HuH-7.5 (cell line): ENCODE measurements at places on chromosomes 4 and X.

DNA sequence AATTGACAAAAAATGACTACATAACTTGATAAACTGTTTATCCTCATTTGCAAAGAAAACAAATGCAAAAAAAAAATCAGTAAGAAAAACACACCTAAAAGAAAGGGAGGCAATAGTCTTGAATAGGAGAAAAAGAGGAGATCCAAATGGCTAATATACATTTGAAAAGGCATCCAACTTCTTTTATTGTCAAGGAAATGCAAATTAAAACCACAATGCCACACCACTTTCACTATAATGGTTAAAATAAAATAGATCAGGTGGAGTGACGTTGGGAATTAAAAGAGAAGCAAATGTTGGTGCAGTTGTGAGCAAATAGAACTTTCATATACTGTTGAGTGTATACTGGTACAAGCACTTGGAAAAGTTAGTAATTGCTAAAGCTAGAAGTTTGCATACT lies 3.6 kb downstream of the DCAF4L1 start:
- no peak for DNase-seq

DNA sequence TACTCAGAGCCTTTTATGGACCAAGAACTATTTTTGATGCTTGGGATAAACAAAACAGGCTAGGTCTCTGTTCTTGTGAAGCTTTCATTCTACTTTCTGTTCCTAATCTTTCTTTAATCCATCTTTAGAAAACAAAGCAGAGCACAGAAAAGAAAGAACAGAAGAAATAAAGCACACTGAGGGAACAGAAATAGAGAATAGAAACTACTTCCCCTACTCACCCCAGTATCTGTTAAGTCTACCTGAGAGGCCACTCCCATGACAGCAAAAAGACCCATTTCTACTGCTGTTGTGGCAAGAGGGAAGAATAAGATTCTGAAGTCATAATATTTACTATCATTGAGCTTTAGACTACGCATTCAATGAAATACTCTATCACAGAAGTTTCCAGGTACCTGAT lies 9.2 kb downstream of the RFC1 start:
- DNase-seq: no peak

DNA sequence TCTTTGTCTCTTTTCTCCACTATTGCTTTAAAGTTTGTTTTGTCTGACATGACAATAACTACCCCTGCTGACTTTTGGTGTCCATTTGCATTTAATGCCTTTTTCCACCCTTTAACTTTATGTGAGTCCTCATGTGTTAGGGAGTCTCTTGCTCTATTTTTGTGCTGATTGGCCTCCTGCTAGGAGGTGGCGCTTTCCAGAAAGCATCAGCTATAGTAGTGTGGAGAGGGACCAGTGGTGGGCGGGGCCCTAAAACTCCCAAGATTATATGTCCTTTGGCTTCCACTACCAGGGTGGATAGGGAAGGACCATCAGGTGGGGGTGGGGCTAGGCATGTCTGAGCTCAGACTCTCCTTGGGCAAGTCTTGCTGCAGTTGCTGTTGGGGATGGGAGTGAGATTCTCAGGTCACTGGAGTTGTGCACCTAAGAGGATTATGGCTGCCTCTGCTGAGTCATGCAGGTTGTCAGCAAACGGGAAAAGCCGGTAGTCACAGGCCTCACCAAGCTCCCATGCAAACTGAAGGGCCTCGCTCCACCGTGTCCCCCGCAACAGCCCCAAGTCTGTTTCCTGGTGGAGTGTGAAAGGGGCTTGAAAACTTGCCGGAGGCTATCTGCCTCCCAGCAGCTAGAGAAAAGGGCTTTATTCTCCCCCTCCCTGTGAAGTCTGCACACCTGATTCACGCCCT lies 156.3 kb downstream of the CPEB2 start:
- DNase-seq: no peak

GRCh38 chr4:82638479-82638878 lies 76.7 kb upstream of the TMEM150C start:
- no peak for DNase-seq

GRCh38 chrX:40104630-40104984 lies 6.8 kb upstream of the BCOR start:
- no peak for DNase-seq

- peak; percentile 38 for DNase-seq
These were observed 111.3 kb downstream of the ARHGAP10 start for GRCh38 chr4:147843162-147843561.

GRCh38 chrX:20451929-20452328 lies 185.2 kb upstream of the RPS6KA3 start:
- no peak for DNase-seq

DNA sequence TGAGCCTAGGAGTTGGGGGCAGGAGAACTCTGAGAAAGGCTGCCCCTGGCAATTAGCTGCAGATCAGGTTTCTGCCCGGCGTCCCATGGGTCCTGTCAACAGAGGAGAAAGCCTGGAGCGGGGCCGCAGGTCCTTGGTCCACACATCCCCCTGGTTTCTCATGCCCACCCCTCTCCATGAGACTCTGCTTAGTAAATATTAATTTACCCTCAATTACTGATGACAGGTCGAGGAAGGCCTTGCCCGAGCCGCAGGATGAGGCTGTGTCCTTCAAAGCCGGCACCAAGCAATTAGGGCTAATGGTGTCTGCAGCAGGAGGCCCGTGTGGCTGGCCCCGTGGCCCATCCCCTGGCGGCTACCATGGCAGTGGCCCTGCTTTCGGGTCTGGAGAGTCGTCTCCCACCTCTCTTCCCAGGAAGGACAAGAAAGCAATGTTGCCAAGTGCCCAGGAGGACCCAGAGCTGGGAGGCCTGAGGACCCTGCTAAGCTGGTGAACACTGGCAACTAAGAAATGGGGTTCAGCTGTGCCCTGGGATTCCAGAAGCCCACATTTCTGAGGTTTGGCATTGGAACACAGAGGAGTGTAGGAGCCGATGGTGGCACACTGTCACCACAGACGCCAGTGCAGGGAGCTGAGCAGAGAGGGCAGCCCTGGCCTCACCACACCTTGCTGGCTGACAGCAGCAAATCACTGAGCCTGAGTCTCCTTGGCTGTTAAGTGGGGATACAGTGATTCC lies 114.6 kb downstream of the CPZ start:
- DNase-seq: no peak

DNA sequence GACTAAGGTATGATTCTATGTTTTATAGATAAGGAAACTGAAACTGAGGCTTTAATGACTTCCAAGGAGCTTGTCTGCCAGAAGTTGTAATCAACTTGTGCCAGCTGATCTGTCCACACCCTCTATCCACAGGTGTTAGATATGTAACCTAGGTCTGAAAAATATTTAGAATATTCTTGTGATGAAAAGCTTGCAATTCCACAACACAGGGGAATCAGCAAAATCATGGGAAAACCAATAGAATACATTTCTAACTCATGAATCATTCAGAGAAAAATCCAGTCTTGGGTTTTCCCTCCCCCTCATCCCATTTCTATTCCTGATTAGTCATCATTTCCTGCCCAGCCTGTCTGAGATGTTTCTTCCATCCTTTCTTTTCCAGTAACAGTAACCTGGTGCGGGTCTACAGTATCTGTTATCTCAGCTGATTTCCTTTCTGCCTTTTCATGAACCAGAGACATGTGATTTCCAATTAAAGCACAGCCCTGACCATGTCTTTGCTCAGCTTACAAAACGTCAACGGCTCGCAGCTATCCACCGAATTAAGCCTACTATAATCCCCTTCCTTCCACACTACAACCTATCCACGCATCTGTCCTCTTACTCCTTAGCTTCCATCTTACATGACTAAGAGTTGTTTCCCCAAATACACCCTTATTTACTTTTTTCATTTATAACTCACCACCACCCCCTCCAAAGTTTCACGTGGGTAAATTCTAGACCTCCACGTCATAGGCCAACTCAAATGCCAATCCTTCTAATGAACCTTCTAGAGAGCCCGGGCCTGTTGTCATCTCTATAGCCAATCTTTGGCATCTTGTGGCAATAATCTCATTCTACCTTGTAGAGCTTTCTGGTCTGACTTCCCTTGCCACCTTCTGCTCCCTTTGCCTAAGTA lies 961 bp upstream of the NOCT start:
- DNase-seq: no peak

DNA sequence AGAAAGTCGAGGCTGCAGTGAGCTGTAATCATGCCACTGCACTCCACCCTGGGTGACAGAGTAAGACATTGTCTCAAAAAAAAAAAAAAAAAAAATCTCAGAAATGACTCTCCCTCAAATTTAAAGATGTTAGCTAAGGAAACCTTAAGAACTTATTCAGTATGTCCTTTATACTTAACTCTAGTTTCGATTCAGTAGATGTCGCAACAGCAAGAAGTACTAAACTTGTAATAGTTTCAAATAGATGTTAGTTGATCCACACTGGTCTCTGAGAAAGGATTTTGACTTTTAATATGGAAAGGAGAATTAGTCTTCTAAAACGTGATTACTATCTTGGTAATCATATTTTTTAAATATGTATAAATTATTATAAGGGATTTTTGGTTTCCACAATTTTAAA lies 29.6 kb downstream of the NKX3-2 start:
- no peak for DNase-seq

DNA sequence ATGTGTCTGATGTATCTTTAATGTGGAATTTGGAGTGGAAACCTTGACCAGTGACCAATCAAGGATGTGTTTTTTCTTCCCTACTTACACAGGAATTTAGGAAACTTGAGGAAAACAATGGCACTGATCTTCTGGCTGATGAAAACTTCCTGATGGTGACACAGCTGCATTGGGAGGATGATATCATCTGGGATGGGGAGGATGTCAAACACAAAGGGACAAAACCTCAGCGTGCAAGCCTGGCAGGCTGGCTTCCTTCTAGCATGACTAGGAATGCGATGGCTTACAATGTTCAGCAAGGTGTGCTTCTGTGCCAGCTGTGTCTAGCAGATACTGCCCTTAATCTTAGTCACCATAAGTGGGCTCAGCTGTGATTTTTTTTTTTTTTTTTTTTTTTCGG lies 12.6 kb downstream of the TAF1 start:
- DNase-seq: no peak

- DNase-seq: no peak
These were observed 122.6 kb upstream of the PLAC1 start for GRCh38 chrX:134780908-134781307.

GRCh38 chr4:101171747-101172146 lies 175.6 kb downstream of the PPP3CA start:
- no peak for DNase-seq

DNA sequence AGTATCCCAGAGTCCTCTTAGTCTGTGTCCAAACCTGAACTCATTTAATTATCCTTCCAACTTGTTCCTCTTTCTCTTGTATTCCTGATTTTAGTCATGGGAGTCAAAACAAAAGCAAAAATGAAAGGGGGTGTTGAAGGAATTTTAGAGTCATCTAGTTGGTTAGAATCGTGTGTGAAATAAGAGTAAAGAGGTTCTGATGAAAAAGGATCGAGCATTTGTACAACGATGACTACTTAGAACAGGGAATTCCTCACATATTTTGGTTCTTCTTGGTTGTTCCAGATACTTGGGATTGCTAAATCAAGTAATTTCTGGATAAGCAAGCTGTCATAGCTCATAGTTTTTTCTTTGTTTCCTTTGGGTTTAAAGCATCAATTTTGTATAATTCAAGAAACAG lies 194.4 kb downstream of the BCOR start:
- DNase-seq: no peak

GRCh38 chr4:10160281-10160856 lies 43.8 kb upstream of the WDR1 start:
- no peak for DNase-seq

GRCh38 chr4:146709956-146710355 lies 71.3 kb downstream of the POU4F2 start:
- DNase-seq: no peak

DNA sequence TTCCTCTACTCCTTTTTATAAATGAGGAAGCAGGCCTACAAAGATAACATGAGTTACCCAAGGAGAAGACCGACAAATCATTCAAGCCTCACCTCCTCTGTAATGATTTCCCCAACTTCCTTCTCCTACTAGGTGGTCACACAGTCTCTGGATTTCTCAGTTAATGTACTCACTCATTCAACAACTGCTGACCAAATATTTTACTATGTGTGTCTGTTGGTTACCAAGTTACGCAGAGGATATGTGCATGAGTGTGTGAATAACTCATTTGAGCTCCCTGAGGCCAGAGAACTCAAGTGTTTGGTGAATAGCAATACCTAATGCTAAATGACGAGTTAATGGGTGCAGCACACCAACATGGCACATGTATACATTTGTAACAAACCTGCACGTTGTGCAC lies 10.4 kb downstream of the CASK start:
- no peak for DNase-seq

DNA sequence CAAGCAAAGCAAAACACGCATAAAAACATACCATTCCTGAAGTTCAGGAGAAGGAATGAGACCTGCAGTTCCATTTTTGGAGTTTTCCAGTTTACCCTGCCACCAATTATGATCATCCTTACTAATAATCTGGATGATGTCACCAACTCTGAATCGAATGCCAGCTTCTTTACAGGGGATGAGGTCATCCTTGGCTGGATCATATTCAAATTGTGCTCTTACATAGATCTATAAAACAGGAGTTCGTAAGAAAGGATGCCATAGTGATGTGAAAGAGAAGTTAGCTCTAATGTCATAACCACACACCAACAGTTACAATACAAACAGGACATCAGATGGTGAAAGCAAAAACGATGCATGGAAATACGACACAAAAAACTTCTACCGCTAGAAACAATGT lies 106.5 kb downstream of the NYX start:
- no peak for DNase-seq

DNA sequence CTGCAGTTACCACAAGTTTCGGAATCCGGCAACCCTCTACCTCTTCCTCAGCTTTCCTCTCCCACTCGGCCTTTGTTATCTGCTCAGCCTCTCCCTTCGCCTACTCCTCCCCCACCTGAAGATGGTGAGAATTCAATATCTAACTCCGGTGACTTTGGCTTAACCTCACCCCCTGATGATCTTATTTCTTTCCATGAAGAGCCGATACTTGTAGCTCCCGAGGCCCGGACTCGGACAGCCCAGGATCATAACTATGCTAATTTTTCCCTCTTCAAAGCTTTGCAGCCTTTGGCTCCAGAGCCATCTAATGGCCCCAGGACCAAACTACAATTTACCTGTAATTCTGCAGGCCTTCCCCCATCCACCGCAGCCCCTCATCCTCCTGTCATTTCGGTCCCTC lies 32.0 kb upstream of the MGST2 start:
- no peak for DNase-seq

DNA sequence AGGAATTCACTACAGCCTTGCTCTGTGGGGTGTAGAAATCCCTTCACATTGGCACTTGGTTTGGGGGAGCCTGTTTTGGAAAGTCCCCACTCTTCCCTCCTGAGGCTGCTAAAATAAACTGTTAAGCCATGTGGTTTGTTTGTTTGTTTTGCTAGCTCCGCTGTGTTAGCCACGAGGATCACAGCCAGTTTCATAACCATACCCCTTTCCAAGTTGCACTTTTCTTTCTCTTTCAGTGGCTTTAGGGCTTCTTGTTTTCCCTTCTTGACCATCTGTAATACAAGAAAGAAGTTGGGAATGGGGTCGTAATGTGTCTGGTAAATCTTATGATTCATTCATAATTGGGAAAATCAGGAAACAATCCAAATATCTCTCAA lies 24.8 kb upstream of the UXT start:
- no peak for DNase-seq

DNA sequence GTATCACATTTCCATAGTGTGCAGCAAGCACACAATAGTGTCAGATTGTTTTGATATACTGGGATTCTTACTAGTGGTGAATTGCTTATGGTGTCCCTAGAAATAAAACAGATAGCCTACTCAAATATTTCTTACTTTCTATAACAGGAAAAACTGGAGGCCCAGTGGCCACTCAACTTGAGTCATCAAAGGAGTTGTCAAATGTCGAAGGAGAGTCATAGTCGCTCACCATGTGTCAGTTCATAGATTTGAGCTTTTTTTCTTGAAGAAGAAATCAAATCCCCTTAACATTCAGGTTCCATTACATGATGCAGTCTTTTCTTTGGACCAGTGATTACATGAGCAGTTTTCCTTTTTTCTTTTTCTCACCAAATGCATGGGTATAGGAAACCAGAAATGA lies 1271.0 kb downstream of the RAPGEF2 start:
- DNase-seq: no peak
